ENCODE measurements at places on chromosomes 3 and 15.

- DNase-seq = no peak
Measured at GRCh38 chr15:92166751-92167405, 226.8 kb upstream of the ST8SIA2 start.

GRCh38 chr15:63191895-63192618 is 2.7 kb downstream of the RAB8B start:
- DNase-seq = peak; percentile 68

- DNase-seq = no peak
Measured at GRCh38 chr15:58459560-58459959, 27.8 kb downstream of the LIPC start.

- no peak for DNase-seq
Measured at GRCh38 chr3:47082519-47082918, 81.4 kb downstream of the SETD2 start.

DNA sequence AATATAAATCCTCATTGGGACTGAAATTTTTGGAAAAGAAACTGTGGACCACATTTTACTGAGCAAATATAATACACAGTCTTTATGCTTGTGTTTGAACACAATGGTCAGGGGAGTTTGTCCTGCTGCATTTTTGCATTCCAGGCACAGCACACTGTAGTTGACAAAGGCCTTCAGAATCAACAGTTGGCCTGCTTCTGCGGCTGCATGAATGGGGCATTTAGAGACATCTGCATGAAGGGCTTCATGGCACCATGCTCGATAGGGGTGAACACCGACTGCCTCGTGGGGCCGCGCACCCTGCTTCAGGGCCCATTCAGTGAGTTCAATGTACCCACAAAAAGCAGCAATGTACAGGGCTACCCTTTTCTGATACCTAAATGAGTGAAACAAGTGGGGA is 15.4 kb upstream of the COMMD2 start:
- DNase-seq = no peak

- DNase-seq = no peak
Measured at GRCh38 chr15:25403771-25404170, 35.1 kb downstream of the UBE3A start.

GRCh38 chr15:67922971-67923945 is 83.4 kb upstream of the RNU6-1 start:
- no peak for DNase-seq

GRCh38 chr3:45677841-45678240 is 11.4 kb upstream of the SACM1L start:
- no peak for DNase-seq

DNA sequence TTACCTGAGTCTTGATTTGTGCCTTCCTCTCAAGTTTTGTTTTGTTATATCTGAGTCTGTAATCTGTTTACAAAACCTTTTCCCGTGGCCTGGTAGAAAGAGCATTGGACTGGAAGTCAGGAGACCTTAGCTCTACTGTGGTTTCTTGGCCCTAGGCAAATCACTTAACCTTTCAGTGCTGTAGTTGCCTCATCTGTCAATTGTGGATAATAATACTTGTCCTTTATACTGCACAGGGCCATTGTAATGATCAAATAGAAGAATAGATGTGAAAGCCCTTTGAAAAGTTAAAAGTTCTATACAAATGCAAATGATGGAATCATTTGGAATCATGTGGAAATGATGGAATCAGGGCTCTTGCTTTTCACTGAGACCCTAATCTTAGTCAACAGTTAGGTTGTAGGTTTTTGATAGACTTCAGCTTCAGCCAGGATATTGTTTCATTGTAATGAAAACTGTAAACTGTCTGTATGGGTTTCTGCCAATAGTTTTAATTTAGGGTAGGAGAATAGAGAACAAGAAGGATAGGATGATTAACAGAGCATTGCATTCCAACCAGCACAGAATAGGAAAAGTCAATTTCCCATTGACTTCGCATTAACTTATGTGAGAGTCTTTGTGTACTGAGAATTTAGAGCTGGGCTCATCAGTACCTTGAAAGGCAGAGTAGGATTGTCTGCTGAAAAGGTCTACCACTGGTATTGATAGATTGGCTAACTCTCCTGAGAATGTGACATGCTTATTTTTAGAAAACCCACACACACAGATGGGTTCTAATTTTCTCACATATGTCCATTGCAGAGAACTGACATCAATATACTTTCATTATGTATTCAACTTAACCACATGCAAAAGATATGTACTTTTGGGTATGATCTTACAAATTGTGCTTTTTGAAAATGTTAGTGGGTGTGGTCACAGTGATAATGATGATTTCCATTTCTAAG is 21.8 kb downstream of the MAP2K5 start:
- DNase-seq = no peak

- no peak for DNase-seq
Measured at GRCh38 chr3:47315069-47315647, 32.4 kb downstream of the KLHL18 start.

DNA sequence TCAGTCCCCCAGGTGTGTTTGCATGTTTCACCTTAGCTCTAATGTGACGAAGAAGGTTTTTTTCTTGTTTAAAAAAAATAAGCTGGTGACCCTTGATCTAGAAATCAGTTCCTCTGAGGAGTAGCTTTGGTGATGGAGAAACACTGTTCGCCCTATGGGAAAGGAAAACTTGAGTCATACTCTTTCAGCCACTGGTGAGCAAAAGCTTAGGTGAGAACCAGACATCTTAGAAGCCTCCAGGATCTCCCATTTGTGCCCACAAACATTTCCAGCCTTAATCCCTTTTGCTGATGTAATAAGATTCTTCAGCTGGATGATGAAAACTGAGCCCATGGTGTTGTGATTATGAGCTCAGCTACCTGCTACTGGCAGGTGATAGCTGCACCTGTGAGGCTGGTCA is 37.8 kb downstream of the SLC27A2 start:
- DNase-seq = no peak

DNA sequence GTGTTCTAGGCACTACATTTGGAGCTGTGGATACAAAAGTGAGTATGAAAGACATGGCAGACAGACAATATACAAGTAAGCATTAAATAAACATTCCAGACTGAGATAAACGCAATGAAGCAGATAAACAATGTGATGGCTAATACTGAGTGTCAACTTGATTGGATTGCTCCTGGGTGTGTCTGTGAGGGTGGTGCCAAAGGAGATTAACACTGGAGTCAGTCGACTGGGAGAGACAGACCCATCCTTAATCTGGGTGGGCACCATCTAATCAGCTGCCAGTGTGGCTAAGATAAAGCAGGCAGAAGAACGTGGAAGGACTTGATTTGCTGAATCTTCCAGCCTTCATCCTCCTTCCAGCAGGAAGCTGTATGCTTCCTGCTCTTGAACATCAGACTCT is 77.2 kb downstream of the CADPS start:
- DNase-seq = no peak

GRCh38 chr15:74545086-74545485 is 4.1 kb downstream of the ARID3B start:
- no peak for DNase-seq

DNA sequence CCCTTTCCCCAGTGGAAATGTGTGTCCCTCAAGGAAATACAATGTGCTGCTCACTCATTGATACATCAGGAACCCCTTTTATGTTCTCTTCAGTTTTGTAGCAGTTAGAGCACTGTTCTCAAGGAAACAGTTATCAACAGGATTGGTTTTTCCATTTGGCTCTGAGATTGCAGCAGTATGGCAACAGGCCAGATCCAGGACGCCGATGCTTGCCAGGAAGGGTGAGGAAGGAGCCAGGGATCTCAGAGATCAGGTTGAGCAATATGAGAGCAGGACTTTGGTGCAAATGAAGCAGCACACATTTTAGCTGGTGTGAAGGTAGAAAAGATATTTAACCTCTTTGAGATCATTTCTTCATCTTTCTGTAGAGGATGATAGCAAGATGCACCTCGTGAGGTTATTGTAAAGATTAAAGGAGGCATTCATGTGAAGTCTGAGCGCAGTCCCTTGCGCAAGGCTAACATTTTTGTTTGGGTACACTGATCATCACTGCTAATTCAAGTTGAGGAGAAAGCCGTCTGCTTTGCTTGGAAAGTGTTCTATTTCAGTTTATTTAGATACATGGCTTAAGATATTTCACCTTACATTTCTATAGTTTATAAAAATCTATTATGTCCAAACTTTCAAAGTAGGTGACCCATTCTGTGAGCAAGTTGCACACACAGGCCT is 68.5 kb downstream of the KCNH8 start:
- DNase-seq = no peak

GRCh38 chr3:36864180-36865053 is 80.4 kb downstream of the TRANK1 start:
- peak; percentile 18 for DNase-seq

- no peak for DNase-seq
Measured at GRCh38 chr15:99449514-99449913, 116.3 kb upstream of the MEF2A start.

GRCh38 chr3:45753095-45753494 is 43.2 kb downstream of the SLC6A20 start:
- no peak for DNase-seq

- DNase-seq = no peak
Measured at GRCh38 chr3:27826448-27826847, 104.3 kb upstream of the EOMES start.

GRCh38 chr15:76991741-76992645 is 2.9 kb upstream of the PSTPIP1 start:
- DNase-seq = no peak

DNA sequence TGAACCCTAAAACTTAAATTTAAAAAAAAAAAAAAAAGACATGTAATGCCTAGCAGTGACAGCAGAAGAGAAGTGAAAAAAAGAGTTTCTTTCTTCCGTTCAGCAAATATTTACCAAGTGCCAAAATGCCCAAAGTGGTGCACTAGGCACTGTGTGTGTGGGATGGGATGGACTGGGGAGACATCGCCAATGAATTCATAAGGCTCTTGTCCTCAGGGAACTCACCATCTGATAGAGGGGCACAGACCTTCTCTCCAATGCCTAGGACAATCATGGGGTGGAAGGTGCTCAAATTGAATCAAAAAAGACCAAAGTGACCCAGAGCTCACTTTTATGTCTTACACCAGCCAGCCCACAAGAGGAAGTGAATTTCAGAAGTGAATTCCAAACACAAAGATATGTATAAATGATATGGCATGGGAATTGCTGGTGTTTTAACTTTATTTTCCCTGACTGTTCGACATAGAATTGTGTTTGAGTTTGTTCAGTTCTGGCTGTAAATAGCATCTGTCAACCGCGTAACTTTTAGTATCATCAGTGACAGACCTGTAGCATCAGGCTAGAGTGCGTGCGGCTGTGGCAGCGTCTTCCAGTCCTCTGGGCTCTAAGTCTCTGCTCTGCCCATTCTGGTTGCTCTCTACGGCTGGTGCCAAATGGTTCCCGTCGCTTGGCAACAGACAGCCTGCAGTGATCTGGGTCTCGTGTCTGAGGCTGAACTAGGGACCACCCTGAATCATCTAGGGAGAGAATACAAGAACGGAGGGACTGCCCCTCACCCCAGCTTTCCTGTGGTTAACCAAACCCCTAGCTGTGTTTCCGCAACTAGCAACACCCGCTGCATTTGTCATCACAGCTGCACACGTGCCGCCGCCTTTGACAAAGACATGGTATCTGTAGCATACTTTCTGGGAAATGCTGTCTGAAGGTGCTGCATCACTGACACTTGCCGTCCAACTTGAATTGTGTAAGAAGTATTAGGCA is 154.0 kb upstream of the THBS1 start:
- DNase-seq = peak; percentile 74

DNA sequence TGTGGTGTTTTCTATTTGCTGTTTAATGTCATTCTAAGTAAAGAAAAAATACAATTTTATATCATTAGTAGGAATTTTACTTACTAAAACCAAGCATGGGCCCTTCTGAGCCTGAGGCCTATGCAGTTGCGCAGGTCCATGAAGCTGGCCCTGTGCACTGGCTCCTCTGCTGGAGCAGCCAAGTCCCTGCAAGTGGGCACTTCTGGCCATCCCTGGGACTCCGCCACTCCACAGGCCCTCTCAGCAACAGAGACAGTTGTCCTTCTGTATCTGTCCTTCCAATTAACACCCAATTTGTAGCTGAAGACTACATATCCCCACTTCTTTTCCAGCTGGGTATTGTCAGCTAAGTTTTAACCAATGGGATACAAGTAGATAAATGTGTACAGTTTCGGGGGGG is 49.9 kb upstream of the RYK start:
- DNase-seq = no peak

DNA sequence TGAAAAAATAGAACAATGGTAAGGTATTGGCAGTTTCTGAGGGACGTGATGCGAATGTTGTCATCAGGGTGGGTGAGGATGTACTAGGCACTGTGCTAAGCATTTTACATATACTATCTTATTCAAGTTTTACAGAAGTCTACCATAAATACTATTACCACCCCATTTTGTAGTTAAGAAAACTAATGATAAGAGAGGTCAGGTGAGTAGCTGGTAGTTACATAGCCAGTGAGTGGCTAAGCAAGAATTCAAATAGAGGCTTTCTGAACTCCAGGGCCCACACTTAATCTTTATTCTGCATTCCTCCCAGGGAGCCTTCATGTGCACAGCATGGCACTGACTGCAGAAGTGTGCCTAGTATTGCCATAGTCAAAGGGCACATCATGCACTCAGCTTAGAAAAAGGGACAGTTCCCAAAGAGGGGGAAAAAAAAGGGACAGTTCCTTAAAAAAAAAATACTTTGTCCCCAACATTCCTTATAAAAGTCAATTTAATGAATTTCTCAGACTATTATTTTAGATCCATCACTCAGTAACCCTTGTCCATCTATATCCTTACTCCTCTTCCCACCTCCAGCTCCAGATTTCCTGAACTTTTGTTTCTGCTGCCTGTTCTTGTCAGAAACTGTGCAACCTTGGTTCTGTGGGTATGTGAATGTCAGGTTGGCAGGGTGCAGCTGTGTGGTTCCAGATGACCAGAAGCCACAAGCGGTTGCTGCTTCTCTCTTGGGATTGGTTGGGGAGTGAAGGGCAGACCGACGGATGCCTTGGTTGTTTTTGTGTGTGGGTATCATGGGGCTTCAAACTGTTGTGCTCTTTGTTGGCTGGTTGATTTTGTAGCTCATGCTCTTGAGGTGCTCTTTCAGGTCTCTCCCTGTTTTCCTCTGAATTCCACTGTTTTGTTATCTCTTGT is 8.3 kb downstream of the MAPKBP1 start:
- no peak for DNase-seq

Measured in bone marrow (tissue), 2 donors.